Esophagus (tissue), 2 donors: ENCODE measurements at places on chromosomes 7 and 10. TPM values are rescaled to one million over a fixed set of nuclear protein-coding genes. Genes with fewer than 3 reads are reported as not detected.

Gene C7orf33
- not detected for polyA plus RNA-seq

Gene CLDN4
- 124 TPM for polyA plus RNA-seq

Gene HECW1
- 0.11 TPM for polyA plus RNA-seq

Gene LAMB1
- polyA plus RNA-seq, result 25.2 TPM

Gene LIPK
- polyA plus RNA-seq, result 1.2 TPM

Gene TET1
- polyA plus RNA-seq, result 0.05 TPM

Gene HACD1
- 9.8 TPM for polyA plus RNA-seq

Gene MSRB2
- polyA plus RNA-seq, result 18.7 TPM

Gene FGFBP3
- 0.74 TPM for polyA plus RNA-seq

Gene HTR7
- 0.10 TPM for polyA plus RNA-seq
